ENCODE measurements at places on chromosomes 5 and 9.

DNA sequence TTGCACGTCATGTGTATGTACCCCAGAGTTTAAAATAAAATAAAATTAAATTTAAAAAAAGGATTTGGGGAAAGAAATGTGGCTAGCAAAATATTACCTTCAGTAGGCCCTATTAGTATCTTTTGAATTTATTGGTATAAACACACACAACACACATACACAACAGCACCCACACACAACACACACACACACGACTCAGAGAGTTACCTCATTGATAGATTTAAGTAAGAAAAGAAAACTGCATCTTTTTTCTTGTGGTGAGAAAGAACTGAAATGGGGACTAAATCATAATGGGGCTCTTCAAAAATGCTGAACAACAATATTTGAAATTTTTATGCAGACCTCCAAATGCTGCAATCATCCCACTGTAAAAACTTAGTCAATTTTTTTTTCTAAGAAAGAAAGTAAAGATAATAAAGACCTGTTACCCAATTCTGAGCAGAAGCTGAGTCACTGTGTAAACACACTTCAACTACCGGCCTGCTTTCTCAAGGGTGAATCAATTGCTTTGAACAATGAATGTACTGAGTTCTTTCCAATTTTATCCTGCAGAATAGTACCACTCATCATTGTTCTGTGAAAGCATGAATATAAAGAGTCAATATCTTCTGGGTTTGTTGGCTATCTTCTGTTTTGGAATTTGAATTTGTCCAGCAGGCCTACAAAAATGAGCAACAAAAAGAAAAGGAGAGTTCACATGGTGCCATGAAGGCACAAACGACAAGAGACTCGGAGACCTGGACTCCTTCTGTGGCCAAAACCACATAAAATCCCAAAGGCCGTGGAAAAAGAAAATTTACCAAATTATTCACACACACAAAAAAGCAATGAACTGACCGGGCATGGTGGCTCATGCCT is 57.9 kb upstream of the CCNG1 start:
- DNase-seq = peak; percentile 62

GRCh38 chr5:132873119-132873929 is at the start of gene LEAP2:
LEAP2 (plus strand) TSS chr5:132873668; CDS start chr5:132873695, 27 bp downstream.
- DNase-seq = no peak

GRCh38 chr5:1803192-1803591 is 2.0 kb downstream of the NDUFS6 start:
- DNase-seq = no peak

DNA sequence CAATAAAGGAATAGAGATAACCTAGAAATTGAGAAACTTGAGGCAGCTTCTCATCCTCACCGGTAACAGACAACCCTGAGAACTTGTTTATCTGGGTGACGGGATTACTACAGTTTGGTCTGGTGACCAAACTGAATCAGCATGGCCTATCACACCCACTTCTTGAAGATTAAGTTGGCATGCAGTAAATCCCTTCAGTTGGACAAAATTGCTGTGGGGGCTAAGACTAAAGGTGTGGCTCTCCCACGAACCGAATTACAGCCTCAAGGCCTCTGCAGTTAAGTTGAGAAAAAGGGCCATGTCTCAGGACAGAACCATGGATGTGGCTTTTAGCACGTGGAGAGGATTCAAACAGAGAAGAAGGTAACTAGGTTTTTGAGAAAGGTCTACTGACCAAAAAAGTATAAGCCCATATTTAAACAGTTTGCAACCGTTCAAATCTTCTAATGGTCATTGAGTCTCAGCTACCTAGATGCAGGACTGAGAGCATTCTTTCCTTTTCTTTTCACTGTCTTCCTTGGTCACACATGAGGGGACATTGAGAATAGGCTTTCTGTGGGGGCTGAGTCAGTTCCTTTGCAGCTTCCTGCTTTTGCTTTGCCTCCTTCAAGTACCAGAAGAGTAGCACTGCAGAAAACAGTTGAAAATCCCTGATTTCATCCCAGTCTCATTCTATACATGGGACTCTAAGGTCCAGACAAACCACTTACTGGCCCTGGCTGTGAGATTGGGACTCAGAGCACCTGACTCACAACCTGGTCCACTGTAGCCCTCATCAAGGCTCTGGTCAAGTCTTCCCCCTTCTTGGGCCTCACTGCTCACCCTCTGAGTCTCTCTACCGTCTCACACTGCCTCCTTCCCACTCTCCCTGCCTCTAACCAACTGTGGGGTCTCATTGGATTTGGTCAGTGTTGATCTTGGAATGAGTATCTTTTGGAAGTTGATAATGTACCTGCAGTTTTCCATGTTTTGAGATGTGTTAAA is 30.9 kb downstream of the PDE6A start:
- DNase-seq = no peak

- no peak for DNase-seq
Observed at GRCh38 chr9:127963359-127964064, 17.3 kb downstream of the EEIG1 start.

- no peak for DNase-seq
Observed at GRCh38 chr5:168471785-168472184, 14.5 kb upstream of the RARS1 start.
